CD4-positive, alpha-beta T cell treated with Interleukin-21 for 1 hour (primary cell): ENCODE measurements at places on chromosomes 3 and 15.

DNA sequence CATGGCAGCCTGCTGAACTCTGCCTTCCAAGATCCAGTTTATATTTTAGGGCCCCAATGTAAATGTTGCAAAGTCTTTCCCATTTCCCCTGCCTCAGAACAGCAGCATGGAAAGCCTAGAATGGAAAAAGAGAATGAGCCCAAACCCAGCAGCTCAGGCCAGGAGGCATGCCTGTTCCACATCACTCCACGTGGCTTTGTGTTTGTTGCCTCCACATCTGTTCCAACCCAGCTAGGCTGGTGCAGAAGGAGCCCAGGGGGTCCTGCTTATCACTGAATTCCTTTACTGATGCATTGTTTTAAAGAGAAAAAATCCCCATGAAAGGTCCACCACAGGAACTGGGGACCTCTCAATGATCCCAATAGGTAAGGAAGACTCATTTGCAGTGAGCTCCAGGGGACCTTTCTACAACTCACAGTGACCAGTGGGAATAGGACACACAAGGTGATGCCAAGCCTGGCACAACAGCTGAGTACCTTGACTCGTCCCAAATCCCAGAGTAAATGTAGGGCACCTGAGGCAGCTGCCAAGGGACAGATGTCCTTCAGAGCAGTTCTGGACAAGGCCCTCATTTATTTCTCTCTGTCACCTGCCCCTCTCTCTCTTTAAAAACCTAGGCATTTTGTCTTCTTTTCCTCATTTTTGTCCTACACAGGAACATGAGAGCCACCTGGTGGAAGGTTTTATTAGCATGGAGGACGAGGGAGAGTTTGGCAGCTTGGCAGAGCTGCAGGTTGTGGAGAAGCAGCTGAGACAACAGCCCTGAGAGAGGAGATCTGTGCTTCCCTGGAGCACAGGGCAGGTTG, 41.7 kb upstream of the ADAMTS17 start:
- DNase-seq = peak; percentile 47

DNA sequence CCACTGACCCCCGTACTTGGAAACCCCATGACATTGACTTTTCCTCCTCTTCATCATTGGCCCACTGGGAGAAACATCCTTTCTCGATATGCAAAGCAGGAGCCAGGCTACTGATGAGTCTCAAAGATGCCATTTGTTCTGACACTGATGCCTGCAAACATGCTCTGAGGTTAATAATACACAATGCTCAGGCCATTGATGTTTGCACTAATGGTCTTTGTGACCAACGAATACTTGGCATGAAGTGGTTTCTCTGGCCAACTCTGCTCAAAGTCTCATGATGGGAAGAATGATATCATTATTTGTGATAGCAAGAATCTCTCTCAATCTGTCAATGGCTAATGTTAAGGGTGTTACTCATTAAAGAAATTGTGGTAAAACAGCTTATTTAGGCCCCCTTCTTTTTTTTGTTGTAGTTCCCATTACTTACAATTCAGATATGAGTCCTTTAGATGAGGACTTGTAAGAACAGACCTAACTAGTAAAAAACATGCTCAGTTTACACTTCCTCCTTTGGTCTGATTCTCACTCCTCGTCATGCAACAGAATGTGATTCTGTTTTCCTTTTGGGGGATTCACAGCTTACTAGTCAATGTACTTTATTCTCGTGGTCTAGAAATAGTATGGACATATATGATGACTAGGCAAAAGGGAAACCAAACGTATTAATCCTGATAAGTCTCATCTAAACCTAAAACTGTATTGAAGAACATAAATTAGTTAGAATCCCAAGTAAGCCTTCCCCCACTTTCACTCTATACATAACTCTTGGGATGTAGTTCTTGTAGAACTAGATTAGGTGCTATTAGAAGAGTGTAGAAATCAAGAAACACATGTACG, 488.8 kb upstream of the DPPA4 start:
- no peak for DNase-seq

- DNase-seq = no peak
Observed at GRCh38 chr15:27686369-27686768, 412.7 kb downstream of the OCA2 start.

DNA sequence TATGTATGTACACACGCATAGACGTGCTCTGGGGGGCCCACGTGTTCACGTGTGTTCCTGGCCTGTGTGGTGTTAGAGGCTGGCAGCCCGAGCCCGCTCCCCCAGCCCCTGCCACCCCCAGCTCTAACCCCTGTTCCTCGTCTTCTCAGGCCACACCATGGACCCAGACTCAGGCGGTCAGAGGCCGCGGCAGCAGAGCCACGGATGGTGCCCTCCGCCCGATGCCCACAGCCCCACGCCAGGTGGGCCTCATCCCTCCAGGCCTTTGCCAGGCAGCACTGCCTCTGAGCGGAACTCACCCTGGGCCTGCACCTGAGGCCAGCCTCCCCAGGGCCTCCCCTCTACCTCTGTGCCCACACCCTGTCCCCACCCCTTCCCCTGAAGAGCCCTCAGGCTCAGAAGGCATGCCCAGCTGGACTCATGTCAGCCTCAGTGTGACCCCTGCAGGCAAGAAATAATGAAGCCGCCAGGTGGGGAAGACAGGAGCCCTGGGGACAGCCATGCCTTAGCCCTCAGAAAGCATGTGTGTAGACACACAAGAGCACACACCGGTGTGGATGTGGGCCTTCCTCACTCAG, 16.4 kb upstream of the GNAT1 start:
- no peak for DNase-seq

DNA sequence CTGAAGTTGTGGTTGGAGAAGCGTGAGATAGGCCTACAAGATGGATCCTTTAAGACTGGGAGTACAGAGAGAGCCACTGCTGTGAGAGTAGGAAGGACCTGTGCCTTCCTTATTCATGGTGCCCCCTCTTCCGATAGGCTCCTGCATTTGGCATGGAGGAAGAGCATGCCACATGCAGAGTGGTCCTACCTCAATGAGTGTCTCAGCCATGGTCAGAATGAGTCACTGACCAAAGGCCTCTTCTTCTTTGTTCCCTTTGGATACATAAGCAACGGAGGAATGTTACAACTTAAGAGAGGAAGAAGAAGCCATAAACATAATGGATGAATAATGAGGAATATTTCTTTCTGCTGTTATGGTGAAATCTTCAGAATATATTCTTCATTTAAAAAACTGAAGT, 681.2 kb upstream of the GRM7 start:
- DNase-seq = no peak

DNA sequence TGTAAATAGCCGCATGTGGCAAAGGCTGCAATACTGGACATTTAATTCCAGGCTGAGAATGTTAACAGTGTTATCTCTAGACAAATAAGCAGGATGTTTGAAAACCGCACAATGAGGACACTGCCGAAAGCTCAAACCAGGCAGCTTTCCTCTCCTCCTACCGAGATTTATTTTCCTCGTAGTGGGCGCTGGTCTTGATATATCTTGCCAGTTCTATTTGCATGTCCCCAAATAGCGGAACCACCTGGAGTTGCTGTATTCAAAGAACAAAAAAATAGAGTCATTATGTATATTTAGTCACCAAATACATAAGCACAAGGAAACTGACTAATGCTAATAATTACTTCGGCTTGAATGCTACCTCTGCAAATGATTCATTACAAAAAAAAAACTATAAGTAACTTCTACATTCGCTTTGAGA, 46.5 kb downstream of the CYFIP1 start:
- no peak for DNase-seq

- no peak for DNase-seq
Observed at GRCh38 chr3:48962340-48962739, 27.7 kb upstream of the P4HTM start.

DNA sequence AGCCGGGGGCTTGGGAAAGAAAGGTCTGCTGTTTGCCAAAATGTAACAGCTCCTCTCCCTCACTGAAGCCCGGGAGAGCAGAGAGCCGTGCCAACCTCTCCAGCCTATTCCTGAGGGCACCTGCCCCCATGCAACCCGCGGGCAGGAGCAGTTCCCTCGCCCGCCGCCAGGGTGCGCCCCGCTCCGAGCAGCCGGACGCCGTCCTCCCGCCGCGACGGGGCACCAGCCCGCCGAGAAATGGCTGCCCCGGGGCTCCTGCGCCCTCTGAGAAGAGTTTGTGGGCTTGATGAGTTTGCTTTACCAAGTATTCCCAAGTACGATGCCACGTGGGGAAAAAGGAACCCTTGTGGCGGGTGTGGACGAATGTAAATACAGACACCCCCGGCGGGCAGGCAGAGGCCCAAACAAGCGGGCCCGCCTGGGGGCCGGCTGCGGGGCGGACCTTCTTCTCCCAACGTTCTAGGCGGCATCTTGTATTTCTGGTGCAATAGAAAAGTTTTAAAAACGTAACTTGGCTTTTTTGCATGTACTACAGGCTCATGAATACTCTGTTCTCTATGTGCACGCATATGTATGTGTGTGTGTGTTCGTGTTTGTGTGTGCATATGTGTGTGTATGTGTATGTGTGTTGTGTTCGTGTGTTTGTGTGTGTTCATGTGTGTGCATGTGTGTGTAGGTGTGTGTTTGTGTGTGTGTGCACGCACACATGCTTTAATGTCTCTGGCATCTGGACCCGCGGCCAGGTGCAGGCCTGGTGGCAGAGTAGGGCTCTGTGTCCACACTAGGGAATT, 162.9 kb downstream of the CHSY1 start:
- DNase-seq = peak; percentile 73

DNA sequence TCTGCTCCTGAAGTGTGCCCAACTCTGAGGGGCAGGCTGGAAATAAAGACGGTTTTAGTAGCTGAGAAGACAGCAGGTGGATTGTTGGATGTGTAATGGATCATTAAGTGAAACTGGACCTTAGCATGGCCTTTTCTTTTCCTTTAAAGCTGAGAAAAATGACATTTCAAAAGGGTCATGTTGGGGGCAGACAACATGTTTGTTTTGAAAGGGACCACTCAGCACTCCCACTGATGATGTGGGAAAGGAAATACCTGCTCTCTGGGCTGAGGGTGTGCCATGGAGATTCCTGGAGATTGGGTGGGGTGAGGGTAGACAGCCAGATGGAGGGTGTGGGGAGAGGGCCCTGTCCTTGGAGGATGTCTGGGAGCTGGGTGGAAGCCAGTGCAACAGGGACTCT, 38.4 kb downstream of the ANAPC13 start:
- no peak for DNase-seq

DNA sequence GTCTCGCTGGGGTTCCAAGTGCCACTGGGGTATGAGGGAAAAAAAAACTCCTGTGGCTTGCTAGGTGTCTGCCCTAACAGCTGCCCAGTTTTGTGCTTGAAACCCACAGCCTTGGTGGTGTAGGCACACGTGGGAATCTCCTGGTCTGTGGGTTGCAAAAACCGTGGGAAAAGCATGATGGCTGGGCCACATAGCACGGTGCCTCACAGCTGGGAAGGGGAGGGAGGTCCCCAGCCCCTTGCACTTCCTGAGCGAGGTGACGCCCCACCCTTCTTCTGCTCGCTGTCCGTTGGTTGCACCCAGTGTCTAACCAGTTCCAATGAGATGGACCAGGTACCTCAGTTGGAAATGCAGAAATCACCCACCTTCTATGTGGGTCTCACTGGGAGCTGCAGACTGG, 144.3 kb downstream of the KBTBD8 start:
- DNase-seq = no peak

- DNase-seq = no peak
Observed at GRCh38 chr15:79724312-79724711, 172.5 kb downstream of the MTHFS start.

DNA sequence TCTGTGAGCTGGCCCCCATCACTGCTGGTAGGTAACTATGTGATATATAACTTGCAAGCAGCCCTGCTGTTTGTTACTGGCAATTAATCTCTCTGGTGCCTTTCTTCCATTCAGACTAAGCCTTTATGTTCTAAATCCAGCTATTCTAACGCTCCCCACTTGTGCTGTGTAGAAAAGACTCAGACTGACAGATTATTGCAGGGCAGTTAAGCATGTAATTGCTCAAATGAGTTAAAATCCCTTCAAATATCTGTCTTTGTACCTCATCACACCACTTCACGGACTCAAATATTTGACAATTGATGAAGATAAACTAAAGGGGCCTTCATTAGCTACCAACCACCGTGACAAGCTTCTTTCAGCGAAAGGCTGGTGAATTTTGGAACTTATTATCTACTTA, 416.2 kb downstream of the NR2F2 start:
- no peak for DNase-seq

DNA sequence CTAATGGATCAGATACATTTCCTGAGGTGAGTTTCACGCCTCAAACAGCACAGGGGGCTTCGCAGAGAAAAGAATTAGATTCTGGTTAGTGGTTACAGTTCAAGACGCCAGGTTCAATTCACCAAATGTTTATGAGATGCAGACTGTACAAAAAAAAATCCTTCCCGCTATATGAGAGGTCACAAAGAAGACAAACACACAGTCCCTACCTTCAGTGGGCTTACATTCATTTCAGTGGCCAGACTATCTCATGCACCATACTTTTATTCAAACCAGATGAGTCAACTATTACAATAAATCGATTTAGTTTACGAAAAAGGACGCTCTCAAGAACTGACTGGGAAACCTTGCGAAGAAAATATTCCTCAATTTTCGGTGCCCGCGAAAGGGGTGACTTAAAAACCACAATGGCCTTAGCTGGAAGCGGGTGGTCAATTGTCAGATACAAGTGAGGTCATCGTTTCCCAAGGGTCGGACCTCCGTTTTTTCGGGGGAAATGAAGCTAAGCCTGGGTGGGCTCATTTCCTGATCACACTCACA, 695 bp downstream of the METTL6 start:
- no peak for DNase-seq

DNA sequence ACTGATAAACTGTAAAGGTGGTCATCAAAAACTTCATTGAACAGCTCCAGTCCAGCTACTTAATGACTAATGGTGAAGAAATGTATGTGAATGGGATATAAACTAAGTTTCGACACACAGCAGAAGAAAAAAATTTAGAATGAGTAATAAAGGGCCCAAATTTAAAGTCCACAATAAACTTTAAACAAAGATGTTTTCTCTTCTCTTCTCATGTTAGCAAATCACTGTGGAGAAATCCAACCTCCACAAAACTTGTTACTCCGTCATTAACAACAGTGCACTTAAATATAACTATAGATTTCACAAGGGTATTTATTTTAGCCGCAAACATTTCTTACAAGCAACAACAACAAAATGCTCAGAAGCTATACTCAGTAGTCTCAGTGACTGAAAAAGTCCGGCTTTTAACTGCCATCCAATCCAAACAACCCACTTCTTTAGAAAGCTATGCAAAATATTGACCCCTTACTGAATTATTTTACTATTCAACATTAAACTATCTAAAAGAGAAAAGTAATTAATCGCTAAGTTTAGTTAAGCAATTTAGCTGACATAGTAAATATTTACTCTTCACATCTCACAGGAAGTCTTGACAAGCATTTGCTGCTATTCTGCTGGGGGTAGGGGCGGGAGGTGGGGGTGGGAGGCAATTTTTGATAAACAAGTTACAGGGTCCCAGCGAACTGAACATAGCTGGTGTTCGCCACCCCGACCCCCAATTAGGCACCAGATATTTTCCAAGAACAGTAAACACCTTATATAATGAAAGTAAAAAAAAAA, 2.4 kb downstream of the IGF2BP2 start:
- no peak for DNase-seq
